ENCODE measurements at places on chromosomes 12 and 14.

DNA sequence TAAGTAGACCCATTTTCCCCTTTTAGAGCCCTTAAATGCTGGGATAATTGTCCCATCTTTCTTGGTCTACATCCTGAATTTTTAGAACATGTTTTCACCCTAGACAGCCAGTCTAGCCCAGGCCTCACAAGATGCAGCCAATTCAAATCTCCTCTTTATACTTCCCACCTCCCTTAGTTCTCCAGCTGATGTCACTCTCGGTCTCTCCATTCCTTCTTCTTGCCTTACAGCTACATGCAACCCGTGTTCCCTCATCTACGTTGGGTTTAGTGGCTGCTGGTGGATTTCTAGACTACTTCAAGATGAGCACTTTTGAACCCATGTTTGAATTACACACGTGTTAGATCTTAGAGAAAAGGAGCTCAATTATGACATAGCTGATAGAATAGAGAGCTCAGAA, 132.0 kb downstream of the PPM1H start:
- DNase-seq: no peak

DNA sequence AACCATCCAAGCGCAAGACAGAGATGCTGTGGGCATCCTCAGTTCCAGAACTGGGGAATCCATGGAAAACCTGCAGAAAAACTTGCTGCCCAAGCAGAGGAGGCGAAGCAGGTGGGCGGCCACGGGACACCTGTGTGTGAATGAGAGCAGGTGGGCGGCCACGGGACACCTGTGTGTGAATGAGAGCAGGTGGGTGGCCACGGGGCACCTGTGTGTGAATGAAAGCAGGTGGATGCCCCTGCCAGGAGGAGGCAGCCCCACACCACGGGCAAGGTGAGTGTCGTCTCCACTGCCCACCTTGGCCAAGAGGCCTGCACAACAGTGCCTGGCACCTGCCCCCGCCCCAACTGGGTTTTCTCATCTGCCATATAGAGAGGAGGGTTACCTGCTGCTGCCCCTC, 59.2 kb downstream of the GSC start:
- DNase-seq: no peak

GRCh38 chr12:105569886-105570285, 239.4 kb downstream of the C12orf75 start:
- no peak for DNase-seq

- DNase-seq: no peak
Measured at GRCh38 chr12:57816855-57817151, 1.7 kb downstream of the AVIL start.

- DNase-seq: no peak
Measured at GRCh38 chr12:27284751-27285150, 40.7 kb downstream of the STK38L start.

GRCh38 chr14:61654026-61654425, 41.3 kb upstream of the HIF1A start:
- no peak for DNase-seq

DNA sequence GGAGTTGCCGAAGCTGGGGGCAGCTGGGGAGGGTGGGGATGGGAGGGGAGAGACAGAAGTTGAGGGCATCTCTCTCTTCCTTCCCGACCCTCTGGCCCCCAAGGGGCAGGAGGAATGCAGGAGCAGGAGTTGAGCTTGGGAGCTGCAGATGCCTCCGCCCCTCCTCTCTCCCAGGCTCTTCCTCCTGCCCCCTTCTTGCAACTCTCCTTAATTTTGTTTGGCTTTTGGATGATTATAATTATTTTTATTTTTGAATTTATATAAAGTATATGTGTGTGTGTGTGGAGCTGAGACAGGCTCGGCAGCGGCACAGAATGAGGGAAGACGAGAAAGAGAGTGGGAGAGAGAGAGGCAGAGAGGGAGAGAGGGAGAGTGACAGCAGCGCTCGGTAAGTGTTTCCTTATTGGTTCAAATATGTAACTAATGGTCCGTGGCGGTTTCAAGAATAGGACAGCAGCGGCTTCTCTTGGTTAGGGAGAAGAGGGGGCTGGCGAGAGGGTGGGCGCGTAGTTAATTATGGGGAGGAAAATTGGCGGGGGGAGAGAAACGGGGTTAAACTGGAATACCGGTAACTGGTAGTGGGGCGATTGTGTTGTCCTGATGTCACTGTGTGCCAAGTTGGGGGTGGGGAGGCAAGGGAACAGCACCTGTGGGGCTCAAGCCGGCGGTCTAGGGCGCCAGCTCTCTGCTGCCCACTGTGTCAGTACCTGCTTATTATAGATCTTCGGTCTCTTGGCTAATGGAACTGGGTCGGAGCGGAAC, 8.4 kb downstream of the HOXC8 start:
- no peak for DNase-seq

DNA sequence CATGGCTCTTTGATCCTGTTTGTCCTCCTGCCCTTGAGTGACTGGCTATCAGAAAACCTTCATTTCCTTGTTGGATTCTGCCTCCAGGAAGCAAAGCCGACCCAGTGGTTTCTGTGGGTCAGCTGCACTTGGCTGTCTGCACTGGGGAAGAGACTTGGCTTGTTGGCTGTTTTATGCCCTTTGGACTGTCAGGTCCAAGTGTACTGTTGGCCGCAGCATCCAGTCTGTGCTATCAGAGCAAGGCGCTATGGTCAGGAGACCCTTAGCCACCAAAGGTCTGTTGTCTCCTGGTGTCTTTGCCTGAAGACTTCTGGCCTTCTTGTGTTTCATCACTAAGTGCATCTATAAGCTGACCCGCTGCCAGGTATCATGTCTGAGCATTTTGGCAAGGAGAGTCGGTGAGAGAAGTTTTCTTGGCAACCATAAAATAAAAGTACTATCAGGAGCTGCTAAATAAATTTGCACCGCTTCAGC, 177.4 kb upstream of the HIF1A start:
- no peak for DNase-seq

- DNase-seq: no peak
Measured at GRCh38 chr12:94079566-94080340, 68.6 kb upstream of the PLXNC1 start.

DNA sequence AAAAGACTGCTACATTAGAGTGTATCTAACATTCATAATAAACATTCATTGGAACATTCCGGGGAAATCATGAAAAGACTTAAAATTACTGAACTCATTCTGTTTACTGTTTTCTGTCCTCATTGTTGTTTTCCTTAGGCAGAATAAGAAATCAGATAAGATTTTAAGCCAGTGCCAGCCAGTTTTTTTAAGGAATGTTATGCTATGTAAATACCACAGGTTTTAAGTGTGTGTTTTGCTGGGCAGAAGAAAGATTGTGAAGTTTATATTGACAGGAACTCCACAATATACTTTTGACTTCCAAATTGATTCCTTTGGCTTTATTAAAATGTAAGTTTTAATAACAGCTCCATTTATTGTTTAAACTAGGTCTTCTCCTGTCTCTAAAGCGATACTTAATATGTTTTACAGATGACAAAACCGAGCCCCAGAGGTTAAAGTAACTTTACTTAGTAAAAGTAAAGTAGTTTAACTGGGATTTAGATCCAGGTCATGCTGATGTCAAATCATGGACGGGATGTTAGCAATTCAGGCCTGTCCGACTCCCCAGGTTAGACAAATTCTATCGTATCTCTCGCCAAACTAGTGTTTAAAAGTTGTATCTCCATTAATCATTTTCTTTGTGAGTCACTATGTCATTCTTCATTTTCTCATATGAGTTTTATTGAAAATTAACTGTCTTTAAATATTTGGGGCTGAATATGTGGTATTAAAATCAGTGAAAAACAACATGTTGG, 1.7 kb downstream of the LARP4 start:
- no peak for DNase-seq

DNA sequence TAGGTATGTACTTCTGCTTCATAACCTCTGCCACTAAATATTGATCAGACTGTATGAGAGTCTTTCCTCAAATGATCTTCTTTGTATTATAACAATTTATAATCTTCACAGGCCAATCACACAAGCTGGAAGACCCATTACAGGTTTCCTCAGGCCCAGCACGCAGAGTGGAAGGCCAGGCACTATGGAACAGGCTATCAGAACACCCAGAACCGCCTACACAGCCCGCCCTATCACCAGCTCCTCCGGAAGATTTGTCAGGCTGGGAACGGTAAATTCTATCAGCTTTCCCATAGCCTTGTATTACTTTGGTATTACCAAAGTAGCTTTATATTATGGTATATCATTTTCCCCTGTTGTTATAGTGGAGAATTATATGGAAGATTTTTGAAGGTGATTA, 16.5 kb downstream of the TTC8 start:
- no peak for DNase-seq

GRCh38 chr12:39062266-39062996, 157.0 kb upstream of the CPNE8 start:
- DNase-seq: no peak

GRCh38 chr14:61528591-61529021, 166.7 kb upstream of the HIF1A start:
- DNase-seq: peak; percentile 41

DNA sequence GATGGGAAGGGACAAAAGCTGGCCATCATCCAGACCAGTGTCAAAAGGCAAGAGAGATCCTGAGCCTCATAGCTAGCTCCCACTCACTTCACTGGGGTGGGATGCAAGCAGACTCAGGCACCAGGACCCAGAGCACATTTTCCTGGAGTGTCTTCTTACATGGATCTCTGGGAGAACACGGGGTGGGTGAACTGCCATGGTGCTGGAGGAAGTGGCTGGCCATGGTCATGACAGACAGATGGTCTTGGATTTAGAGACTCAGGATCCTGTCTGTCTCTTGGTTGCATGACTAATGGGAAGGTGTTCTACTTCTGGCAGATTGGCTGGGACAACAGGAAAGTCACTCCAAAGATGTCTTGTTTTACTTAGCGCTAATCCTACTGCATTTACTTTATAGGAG, 311.5 kb downstream of the ATP23 start:
- no peak for DNase-seq

- no peak for DNase-seq
Measured at GRCh38 chr14:83300476-83301064, 1766.9 kb upstream of the SEL1L start.

GRCh38 chr14:94747739-94748138, 22.2 kb downstream of the GSC start:
- no peak for DNase-seq

- DNase-seq: no peak
Measured at GRCh38 chr12:69919495-69919894, 94.5 kb downstream of the MYRFL start.

GRCh38 chr12:56661979-56662638, 16.3 kb upstream of the ATP5F1B start:
- DNase-seq: no peak

DNA sequence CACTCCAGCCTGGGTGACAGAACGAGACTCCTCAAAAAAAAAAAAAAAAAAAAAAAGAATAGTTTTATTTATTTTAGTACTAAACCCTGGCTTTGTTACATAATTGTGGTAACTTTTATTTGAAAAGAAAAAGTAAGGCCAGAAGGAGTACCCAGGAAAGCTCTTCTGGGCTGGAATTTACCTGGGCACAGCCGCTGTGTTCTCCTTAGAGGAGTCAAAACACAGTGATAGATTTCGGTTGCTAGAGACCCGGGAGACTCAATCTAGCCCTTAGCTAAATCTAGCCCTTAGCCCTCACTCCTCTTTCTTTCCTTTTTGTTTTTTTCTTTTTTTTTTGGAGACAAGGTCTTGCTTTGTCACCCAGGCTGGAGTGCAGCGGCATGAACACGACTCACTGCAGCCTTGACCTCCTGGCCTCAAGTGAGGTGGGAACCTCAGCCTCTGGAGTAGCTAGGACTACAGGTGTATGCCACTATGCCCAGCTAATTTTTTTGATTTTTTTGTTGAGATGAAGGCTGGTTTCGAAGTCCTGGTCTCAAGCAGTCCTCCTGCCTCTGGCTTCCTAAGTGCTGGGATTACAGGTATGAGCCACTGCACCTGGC, 49.7 kb downstream of the SYNE2 start:
- no peak for DNase-seq

- DNase-seq: no peak
Measured at GRCh38 chr12:40566271-40566670, 126.0 kb upstream of the CNTN1 start.

DNA sequence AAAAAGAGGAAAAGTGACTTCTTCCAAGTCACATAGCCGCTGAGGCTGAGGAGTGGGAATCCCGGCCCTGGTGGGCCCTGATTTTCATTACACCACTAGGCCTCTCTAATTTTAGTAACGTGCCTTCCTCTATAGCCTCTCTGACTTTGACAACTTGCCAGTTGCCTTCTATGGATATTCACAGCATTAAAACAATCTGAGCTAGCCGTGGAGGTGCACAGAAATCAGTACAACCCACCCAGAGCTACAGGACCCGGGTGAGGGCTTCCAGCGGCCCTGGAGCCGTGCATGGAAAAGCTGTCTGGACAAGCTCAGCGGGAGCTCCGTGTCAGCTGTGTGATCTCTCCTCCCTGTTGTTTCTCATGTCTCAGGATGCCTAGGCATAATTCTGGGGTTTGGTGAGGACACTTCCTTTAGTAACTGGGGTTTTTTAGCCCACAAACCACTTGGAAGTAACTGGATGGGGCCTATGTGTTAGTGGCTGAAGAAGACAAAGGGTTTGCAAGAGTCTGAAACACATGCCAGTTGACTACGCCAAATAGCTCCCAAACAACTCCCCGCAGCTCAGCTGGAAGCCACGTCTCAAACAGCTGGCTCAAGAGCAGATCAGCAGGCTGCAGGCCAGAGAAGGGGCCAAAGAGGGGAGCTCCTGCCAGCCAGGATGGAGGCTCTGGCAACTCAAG, 53.0 kb downstream of the SSH1 start:
- DNase-seq: no peak

DNA sequence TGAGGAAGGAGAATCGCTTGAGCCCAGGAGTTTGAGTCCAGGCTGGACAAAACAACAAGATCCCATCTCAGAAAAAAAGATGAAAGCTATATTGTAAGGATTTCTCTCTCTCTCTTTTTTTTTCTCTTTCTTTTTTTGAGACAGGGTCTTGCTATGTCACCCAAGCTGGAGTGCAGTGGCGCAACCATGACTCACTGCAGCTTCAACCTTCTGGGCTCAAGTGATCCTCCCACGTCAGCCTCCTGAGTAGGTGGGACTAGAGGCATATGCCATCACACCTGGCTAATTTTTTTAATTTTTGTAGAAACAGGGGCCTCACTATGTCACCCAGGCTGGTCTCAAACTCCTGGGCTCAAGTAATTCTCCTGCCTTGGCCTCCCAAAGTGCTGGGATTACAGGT, 5.8 kb upstream of the MRPL42 start:
- DNase-seq: no peak

- no peak for DNase-seq
Measured at GRCh38 chr14:68463705-68464374, 329.0 kb downstream of the ZFP36L1 start.
